ENCODE measurements at places on chromosomes 11 and 22.

GRCh38 chr22:28600546-28601143 lies 79.0 kb downstream of the TTC28 start:
- no peak for DNase-seq

DNA sequence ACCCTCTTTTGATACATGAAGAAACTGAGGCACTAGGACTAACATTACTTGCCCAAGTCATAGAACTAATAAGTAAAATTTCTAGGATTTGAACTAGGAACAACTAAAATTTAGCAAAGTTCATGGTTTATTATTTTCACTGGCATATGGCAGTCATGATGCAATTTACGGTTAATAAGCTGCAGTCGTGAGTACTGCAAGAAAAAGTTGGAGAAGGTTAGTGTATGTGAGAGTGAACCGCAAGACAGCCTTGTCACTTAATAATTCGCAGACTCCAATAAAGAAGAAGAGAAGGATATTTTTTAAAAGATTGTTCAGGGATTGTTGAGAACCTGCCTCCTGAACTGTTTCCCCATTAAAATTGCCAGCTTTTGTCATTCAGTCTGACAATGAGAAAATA lies 663.4 kb upstream of the TENM4 start:
- DNase-seq = no peak

- DNase-seq = no peak
These were observed 586.4 kb downstream of the BRD1 start for GRCh38 chr22:49241174-49241851.

DNA sequence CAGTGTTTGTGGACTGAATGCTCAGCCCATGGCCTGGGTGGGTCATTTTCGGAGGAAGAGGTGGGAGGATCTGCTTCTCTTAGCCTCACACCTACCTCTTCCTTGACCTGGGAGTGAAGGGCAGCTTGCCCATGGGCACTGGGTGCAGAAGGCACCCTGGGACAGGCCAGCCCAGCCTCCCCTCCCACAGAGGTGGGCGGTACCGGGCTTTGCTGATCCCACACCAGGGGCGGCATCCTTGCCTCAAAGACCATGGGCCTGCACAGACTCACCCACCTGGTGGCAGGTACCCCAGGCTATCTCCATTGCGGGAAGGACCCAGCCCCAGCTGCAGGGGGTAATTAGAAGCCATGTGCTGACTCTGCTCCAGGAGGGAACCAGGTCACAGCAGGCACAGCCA lies 1.5 kb upstream of the PNPLA5 start:
- no peak for DNase-seq

DNA sequence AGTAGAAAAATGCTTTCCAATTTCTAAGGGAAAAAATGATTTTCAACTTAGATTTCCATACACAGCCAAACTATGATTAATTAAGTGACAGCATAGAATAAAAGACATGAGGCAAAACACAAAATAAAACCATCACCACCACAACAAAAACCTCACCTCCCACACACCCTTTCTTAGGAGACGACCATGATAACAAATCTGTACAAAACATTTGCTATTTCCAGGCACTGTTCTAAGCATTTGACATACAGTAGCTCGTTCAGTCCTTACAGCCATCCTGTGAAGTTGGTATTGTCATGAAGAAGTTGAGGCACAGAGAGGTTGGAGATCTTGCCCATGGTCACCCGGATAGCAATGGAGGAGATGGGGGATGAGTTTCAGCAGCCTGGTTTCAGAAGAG lies 8.7 kb downstream of the SPI1 start:
- DNase-seq = no peak

DNA sequence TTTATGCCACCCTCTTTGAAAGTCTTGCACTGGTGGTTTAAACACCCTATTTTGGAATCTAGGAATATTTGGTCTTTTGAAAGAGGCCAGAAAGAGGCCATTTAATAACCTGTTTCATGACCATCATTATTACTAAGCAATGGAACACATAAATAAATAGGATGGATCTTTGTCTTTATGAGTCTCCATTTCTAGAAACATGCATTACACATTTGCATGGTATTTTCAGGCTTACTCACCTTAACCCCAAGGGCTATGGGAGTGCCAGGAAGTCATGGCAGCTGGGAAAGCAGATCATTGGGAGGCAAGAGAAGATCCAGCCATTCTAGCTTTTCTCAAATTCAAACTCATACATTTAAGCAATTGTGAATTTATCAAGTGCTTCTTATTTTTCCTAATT lies 185.8 kb upstream of the POU2AF2 start:
- DNase-seq = no peak

DNA sequence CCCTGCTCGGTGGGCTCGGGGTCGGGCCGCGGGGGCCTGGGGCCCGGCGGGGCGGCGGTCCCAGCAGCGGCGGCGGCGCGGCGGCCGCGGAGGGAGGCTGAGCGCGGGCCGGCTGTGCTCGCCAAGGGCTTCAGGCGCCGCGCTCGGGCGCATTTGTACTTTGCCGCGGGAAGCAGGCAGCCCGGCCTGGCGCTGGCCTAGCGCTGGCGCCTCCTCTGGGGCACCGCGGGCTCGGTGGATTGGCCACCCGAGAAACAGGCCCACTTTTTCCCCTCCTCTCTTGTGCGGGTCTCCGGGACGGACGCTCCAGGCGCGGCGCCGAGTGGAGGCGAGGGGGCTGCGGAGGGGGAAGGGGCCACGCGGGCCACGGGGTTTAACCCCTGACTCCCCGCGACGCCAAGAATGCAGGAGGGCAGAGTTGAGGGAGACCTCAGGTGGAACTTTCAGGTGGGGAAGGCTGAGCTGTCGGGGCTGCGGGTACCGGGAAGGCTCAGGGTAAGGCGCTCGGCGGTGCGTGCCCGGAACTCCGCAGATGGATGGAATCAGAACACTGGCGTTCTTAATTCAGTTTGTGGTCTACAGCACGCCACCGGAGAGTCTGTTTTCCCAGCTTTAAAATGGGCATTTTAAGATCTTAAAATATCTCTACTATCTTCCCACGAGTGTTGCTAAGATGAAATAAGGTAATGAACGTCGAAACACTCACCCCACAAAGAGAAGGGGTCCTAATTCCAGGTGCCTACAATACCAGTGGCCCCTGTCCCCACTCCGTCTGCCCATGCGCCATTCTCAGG lies at the start of gene CHRDL2:
Gene CHRDL2, minus strand, starts transcription at position 126 of the 794 bp plus-strand sequence. CDS start 538 bp downstream, outside the sequence.
- no peak for DNase-seq

DNA sequence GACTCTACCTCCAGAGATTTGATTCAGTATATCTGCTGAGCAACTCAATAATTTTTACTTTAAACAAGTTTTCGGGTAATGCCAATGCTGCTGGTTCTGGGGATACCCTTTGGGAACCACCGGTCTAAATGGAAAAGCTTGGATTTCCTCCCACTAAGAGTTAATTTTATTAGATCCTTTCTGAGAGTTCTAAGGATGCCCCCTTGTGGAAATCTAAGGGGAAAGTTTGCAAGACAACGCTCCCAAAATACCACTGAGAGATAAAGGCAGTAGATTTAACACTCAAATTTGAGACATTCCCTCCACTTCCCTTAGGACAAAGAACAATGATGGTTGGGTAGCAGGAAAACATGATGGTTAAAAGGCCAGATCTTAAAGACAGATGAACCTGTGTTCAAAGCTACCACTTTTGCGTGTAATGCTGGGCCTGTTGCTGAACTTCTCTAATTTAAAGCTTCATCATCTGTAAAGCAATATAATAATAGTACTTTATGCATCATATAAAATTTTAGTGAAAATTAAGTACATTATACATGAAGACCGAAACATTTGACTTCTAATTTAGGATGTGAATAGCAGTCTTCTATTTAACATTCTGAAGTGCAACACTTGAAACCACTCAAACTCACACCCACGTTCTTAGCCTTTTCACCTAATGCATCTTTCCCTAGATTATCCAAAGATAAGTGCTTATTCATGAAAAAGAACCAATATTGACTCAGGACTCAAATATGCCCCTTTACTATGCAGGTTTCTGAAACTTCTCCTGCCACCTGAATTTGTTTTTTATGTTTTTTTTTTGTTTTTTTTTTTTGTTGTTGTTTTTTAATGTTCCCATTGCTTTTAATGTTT lies 110.1 kb upstream of the LUZP2 start:
- DNase-seq = no peak

GRCh38 chr11:44507896-44508445 lies 57.5 kb upstream of the CD82 start:
- DNase-seq = no peak

DNA sequence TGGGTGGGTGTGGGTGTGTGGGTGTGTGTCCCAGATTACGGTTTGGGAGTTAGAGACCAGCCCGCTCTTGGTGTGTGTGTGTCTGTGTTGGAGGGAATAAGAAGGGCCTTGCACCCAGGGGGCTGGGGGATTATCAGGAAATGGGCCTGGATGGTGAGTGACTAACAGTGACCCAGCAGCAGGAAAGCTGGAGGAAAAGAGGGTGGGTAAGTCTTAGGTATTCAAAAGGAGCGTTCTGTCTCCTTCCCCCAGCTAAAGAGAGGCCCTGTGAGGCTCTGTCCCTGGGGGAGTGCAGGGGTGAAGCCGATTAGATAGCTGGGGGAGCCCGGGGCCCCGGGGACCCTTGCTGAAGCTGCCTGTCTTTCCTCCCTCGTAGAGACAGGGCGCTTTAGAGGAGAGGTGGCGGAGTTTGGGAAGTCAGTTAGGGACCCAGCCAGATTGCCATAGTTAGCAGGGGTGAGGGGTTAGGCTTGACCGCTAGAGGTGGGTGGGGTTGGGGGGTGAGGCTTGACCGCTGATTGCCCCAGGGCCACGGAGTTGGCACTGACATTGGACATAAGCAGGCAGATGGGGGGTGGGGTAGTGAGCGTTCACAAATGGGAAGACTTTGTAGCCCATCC lies 1.5 kb downstream of the OAF start:
- no peak for DNase-seq

DNA sequence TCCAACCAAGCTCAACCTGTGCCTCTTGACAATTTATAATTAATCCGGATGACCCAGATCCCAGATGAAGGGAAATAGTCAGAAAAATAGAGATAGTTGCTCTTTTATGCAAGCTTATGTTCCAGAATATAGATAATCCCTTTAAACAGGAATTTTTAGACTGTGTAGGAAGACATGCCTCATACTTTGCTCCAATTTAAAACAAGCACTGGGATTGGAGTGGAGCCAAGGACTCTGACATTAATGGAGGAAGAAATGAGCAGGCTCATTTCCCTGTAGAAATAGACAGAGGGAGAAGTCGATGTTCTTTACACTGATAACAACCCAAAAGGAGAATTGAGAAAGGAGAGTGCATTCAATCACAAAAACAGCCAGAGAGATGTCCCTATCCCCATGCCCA lies 70.1 kb upstream of the LRRC55 start:
- DNase-seq = no peak

GRCh38 chr11:64382586-64382985 lies 23.6 kb downstream of the RPS6KA4 start:
- no peak for DNase-seq

DNA sequence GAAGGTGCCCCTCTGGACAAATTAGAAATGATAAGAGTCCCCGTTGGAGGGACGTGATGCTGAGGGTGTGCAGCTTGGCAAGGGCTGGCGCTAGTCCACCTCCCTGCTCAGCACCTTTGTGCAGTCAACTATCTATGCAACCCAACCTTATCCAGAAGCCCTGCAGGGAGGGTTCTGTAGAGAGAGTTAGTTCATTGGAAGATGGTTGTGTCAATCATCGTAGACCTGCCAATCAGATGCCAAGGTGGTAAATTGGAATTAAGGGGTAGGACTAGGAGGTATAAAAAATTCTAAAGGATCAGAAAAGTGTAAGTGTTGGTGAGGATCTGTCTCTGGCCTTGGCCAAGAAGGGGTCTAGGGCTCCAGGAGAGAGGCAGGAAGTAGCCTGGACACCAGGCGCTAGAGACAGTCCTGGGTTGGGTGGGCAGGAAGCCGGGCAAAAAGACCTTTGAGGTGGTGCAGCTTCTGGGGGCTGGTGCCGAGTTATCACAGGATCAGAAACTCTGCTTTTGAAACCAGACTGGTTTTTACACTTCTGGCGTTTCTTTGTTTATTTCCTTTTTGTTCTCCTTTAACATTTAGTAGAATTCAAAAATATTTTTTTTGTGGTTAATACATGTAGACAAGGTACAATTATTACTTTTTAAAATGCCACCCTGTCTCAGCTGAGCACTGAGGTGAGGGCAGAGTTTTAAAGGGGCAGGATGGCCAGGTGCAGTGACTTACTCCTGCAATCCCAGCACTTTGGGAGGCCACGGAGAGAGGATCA lies 1.6 kb downstream of the C1QTNF6 start:
- peak; percentile 24 for DNase-seq

DNA sequence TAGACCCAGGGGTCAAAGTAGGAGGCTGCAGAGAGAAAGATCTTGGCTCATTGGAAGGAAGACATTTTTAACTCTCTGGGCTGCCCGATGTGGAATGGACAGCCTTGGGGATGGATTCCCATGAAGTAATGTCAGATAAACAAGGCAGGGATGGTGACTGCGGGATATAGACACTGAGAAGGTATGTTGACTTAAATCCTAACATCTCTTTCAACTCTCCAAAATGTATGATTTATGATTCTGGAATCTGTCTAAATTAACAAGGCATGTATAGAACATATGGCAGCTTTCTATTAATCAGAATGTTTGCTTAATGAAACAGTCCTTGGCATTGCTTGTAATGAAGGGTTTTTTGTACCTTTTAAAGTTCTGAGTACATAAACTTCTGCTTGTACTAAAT lies 56.1 kb upstream of the VSTM5 start:
- DNase-seq = no peak

DNA sequence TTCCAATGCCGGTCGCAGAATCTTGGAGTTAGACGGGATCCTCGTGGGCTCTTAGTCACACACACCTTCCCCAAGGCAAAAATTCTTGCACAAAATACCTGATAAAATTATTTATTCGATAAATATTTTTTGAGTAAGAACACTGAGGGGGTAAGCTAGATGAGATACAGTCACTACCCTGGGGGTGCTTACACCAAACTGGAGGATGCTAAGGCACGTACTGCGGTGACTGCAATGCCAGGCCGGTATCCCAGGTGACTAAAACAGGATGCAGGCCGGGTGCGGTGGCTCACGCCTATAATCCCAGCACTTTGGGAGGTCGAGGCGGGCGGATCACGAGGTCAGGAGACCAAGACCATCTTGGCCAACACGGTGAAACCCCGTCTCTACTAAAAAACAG lies 1.7 kb upstream of the MRTFA start:
- DNase-seq = no peak

GRCh38 chr22:35506259-35506570 lies 34.4 kb upstream of the RASD2 start:
- DNase-seq = no peak

DNA sequence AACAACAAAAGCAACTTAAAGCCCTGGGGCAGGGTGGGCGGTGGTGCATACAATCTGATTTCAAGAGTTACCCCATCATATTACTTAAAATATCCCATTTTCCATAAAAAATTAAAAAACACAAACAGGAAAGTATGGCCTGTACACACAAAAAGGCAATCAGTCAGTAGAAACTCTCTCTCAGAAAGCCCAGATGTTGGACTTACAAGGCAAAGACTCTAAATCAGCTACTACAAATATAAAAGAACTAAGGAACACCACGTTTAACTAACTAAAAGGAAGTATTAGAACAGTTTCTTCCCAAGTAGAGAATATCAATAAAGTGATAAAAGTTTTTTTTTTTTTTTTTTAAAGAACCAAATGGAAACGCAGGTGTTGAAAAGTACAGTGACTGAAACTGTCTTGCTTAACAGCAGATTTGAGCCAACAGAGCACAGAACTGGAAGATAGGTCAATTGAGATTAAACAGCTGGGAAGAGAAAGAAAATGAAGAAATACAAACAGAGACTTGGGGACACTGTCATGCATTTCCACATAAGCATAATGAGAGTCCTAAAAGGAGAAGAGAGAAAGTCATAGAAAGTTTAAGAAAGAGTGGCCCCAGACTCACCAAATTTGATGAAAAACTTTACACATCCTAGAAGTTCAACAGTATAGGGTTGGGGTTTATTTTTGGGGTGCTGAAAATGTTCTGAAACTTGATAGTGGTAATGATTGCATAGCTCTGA lies 8.6 kb downstream of the SC5D start:
- no peak for DNase-seq

Data from stimulated activated CD4-positive, alpha-beta T cell treated with anti-CD3 and anti-CD28 coated beads, TNF-alpha, amount 100 ng/mL, for 4 hours (primary cell).